ENCODE measurements at places on chromosomes 6 and 20.
A peak's percentile ranks its signal among the peaks of the same experiment; 100 is the strongest.

GRCh38 chr20:34829191-34829590, 3.7 kb upstream of the NCOA6 start:
- no peak for DNase-seq

- no peak for DNase-seq
Observed at GRCh38 chr20:63226042-63226943, 9.4 kb upstream of the BIRC7 start.

GRCh38 chr6:149499066-149499465, 14.3 kb upstream of the ZC3H12D start:
- no peak for DNase-seq

GRCh38 chr20:52484438-52484837, 292.9 kb upstream of the ZFP64 start:
- no peak for DNase-seq

- DNase-seq: no peak
Observed at GRCh38 chr6:23784301-23784919, 341.6 kb upstream of the NRSN1 start.

GRCh38 chr6:96809119-96809518, 28.2 kb downstream of the GPR63 start:
- no peak for DNase-seq

DNA sequence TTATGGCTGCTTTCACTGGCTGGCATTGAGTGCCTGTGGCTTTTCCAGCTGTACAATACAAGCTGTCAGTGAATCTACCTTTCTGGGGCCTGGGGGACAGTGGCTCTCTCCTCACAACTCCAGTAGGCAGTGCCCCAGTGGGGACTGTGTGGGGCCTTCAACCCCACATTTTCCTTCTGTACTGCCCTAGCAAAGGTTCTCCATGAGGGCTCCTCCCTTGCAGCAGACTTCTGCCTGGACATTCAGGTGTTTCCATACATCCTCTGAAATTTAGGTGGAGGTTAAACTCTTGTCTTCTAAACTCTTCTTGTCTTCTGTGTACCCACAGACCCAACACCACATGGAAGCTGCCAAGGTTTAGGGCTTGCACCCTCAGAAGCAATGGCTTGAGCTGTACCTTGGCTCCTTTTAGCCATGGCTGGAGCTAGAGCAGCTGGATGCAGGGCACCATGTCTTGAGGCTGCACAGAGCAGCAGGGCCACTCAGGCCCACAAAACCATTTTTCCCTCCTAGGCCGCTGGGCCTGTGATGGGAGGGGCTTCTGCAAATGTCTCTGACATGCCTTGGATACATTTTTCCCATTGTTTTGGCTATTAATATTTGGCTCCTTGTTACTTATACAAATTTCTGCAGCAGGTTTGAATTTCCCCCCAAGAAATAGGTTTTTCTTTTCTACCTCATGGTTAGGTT, 9.6 kb downstream of the PEX7 start:
- DNase-seq: no peak

GRCh38 chr6:135993361-135993760, 141.9 kb downstream of the PDE7B start:
- no peak for DNase-seq

- DNase-seq: peak; percentile 90
Observed at GRCh38 chr20:39081255-39081654, 119.1 kb downstream of the DHX35 start.

GRCh38 chr6:105034470-105034869, 77.6 kb downstream of the LIN28B start:
- DNase-seq: no peak

GRCh38 chr6:79520534-79520933, 16.7 kb downstream of the LCA5 start:
- no peak for DNase-seq

- DNase-seq: no peak
Observed at GRCh38 chr6:34272013-34272926, 23.5 kb upstream of the SMIM29 start.

DNA sequence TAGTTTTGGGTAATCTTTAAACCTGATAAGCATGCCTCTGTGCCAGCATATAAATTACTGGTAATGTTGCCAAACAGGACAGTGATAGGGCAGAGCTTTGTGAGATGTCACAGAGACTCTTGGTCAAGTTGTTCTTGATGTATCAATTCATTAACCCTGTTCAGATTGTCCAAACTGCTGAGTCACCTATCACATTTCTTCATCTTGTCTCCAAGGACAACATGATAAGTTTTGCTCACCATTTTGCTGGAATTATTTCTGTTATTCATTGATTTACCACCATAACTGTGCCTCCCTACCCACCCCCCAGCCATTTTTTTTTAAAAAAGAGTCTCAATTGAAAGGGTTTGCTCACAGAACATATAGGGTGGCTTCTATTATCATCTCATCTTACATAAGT, 19.5 kb upstream of the GMNN start:
- no peak for DNase-seq

GRCh38 chr6:30862156-30862875, 22.0 kb upstream of the DDR1 start:
- no peak for DNase-seq

GRCh38 chr6:16731478-16732051, 29.7 kb downstream of the ATXN1 start:
- DNase-seq: peak; percentile 57

DNA sequence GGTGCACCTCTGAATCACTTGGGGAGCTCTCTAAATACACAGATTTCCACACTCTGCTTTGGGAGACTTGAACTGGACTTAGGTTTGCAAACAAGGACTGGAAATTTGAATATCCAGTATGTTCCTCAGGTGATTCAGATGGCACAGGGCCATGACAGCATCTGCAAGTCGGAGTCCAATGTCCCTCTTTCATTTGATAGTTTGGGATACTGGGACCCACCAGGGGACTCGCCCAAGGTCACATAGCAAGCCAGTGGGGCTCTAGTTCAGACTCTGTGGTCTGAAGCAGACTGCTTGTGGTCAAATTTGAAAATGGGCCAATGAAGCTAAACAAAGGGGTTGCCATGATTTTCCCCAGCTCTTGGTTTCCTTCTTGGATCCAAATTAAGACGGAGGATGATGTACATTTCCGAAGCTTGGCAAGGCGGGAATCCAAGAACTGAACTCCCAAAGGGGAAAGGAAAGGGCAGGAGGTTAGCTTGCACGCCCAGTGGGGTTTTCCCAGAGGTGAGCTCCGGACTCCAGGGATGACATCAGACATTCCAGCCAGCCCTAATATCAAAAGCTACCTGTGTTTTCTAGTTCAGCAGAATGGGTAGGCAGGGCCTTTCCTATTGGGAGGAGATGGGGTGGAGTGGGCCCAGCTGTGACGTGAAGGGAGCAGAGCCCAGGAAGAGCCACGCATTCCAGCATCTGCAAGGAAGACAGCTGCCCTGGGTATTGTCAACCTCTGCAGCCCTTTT, 3.4 kb upstream of the SYS1 start:
- DNase-seq: no peak

GRCh38 chr6:129709196-129709768, 695 bp downstream of the ARHGAP18 start:
- no peak for DNase-seq

- peak; percentile 78 for DNase-seq
Observed at GRCh38 chr6:113632220-113632864, 224.8 kb upstream of the MARCKS start.

GRCh38 chr6:36570264-36570663, 23.0 kb upstream of the STK38 start:
- no peak for DNase-seq

- DNase-seq: no peak
Observed at GRCh38 chr6:69802995-69803394, 6.2 kb upstream of the LMBRD1 start.

- no peak for DNase-seq
Observed at GRCh38 chr6:134047673-134048072, 4.8 kb downstream of the SLC2A12 start.

DNA sequence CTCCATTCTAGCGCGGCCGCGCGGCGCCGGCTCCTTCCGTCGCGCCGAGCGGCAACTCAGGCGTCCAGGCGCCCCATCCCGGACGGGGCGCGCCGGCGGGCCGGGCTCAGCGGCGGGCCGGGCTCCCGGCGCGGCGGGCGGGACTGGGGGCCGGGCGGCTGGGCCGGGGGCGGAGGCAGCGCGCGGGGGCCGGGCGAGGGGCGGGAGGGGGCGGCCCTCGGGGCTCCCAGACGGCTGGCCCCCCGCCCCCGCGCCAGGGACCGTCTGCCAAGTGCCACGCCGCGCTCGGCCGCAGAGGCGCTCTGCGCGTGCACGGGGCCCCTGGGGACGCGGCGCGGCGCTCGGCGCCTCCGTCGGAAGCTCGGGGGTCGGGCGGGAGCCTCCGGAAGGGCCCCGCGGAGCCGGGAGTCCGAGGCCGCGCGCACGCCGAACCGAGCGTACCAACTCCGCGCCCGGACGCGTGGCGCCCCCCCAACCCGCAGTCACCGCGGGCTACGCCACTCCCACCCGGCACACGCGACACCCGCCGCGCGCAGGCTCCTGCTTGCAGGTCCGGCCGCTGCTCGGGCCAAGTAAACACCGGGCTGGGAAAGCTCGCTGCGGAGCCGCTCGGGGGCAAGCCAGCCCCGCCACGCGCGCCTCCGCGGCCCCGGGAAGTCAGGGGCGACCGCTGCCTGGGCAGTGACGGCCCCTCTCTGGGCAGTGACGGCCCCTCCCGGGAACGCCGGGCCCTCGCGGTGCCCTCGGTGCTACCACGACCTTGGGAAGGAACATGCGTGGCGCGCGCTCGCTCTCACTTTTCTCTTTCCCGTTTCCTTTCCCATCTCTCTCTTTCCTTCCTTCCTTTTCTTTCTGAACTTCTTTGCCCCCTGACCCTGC, at the start of gene PREX1:
PREX1 (minus strand) TSS at position 145 of the 879 bp plus-strand sequence; CDS start at position 6, 139 bp downstream.
- peak; percentile 78 for DNase-seq

DNA sequence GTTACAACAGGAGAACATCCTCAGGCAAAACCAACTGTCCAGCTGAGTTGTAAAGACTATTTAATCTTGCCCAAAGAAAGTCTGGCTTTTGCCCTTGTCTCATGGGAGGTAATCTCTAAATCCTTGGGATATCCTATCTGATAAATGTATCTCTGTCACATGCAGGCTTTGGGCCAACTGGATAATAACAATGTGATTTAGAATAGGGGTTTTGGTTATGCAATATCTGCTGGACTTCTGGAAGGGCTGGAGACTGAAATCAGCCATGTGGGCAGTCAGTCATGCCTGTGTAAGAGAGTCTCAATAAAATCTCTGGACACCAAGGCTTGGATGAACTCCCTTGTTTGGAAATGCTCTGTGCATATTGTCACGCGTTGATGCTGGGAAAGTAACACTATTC, 56.3 kb upstream of the PRL start:
- DNase-seq: no peak

DNA sequence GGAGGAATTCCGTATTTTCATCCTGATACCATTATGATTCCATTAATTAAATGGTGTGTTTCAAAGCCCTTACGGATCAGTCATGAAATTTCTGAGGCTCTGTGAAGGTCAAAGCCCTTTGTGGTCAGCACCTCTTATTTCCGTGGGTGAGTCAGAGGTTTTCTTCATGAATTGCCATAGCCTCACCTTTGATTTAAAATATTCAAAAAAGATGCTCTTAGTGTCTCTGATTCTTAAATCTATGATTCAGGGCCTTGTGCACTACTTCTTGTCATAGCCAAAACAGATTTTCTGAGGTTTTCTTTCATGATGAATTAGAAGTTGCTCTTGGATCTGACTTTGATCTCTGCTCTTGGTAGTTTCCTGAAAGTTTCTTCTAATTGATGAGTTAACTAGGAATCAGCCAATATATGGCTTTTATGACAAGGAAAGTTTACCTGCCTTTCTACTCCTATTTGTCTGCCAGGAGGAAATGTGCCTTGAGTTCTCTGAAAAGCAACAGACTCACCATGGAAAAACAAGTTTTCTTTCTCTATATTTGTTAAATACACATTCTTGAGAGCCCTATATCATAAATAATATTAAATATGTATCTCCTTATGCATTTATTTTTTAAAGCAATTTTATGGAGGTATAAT, 613.0 kb downstream of the UTRN start:
- DNase-seq: no peak

- DNase-seq: no peak
Observed at GRCh38 chr20:54623991-54624569, 148.7 kb downstream of the DOK5 start.

- DNase-seq: no peak
Observed at GRCh38 chr6:139361211-139361610, 13.2 kb downstream of the CITED2 start.

DNA sequence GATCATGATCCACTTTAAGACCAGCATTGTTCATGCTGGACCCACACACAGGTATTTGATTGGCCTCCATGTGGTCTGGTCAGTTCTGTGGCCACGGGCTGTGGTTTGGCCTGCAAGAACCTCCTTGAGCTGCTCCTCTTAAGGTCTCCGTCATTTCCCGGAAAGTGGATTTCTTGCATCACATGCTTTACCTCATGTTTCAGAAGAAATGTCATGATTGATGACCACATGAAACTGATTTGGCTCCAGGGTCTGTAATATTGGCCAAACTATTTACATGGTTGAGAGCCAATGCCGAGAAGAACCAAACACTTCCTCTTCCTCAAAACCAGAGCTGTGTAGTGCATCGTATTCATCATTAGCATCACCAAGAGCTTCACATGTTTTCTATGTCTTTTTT, 13.2 kb upstream of the RSPH3 start:
- DNase-seq: no peak

- DNase-seq: no peak
Observed at GRCh38 chr6:137856138-137856898, 10.7 kb upstream of the TNFAIP3 start.

- DNase-seq: no peak
Observed at GRCh38 chr6:13522656-13523055, 35.3 kb upstream of the GFOD1 start.

- DNase-seq: no peak
Observed at GRCh38 chr6:105519954-105520353, 117.1 kb upstream of the PREP start.

GRCh38 chr6:34600101-34600500, 44.0 kb upstream of the SPDEF start:
- DNase-seq: no peak

GRCh38 chr6:150596439-150596838, 3.2 kb upstream of the PLEKHG1 start:
- no peak for DNase-seq

DNA sequence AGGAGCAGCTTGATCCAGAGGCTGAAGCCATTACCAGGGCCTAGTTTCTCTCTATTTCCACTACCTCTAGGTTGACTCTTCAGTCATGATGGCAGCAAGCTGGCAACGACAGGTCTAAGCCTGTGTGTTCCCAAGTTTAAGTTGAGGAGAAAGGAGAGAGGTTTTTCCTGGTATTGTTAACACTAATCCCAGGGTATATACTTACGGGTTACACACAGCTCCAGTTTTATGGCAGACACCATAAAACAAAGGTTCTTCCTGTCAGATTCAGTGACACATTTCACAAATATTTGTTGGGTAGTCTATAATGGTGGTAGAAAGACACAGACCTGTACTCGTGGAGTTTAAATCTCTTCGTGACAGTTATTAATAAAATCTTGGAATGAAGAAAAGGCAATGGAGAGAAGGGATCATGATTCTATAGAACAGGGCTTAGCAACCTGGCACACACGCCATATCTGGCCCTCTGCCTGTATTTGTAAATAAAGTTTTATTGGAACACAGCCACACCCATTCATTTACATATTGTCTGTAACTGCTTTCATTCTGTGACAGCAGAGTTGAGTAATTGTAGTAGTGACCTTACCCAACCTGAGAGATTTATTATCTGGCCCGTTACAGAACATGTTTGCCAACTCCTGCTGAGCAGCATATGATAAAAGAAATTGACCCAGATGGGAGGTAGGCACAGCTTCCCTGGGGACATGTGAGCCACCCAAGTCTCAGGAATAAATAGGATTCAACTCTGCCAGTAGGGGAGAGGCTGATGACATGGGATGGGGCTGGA, 323.3 kb downstream of the CDH4 start:
- no peak for DNase-seq

All from activated CD4-positive, alpha-beta T cell treated with anti-CD3 and anti-CD28 coated beads for 36 hours (primary cell).